ENCODE measurements at places on chromosomes 6 and 20.

DNA sequence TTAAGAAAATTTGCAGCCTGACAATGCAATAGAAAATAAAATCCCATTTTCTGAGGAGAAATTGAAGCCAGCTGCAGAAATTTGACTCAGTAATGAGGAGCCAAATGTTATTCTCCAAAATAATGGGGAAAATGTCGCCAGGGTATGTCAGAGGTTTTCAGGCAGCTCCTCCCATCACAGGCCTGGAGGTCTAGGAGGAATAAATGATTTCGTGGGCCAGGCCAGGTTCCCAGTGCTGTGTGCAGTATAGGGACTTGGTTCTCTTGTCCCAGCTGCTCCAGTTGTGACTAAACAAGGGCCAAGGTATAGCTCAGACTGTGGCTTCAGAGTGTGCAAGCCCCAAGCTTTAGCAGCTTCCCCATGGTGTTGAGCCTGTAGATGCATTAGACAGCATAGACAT, 1240.8 kb upstream of the ADGRB3 start:
- no peak for DNase-seq

- no peak for DNase-seq
These were observed 118.9 kb upstream of the CEP162 start for GRCh38 chr6:84346372-84346771.

DNA sequence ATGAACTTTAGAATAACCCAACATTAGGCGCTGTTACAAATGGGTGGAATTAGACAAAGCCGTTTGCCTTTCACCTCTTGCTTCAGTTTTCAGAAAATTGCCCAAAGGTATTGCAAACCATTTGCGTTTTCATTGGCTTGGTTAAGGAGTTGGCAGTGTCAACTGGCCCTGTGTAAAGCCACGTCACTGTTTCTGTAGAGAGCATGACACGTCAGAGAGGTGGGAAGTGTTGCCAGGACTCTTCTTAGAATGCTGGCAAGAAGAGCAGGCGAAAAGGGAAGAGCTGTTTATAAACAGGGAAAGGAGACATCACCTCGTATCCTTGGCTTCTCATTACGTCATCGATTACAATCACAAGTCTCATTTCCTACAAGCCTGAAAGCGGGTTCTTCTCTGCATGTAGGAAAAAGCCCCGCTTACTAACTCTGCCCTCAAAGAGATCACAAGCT, 4.2 kb upstream of the IRF4 start:
- DNase-seq = no peak

DNA sequence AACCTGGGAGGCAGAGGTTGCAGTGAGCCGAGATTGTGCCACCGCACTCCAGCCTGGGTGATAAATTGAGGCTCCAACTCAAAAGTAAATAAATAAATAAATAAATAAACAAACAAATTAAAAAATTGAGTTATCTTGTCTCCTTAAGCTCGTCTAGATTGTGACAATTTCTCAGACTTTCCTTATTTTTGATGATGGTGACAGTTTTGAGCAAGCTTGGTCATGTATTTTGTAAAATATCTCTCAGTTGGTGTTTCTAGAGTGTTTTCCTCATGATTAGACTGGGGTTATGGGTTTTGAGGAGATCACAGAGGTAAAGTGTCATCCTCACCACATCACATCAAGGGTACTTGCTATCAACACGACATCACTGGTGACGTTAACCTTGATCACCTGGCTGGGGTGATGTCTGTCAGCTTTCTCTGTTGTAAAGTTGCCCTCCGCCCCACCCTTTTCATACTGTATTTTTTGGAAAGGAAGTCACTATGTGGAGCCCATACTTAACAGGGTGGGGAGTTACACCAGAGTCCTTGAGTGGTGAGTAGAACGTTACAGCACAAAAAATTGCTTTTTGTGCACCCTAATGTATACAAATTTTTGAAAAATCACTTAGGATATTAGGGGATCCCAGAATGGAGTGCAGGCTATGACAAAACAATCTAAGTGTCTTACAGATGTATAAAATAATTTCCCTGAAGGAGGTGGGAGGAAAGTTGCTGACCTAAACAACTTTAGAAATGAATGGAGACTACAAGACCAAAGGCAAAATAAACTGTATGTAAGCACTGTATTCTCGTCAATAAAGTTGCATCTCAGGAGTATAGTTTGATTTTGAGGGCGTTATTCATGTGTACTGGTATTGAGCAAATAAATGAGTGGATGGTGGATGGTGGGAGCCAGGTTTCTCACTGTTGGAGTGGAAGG, 116.4 kb upstream of the SGK1 start:
- DNase-seq = no peak

DNA sequence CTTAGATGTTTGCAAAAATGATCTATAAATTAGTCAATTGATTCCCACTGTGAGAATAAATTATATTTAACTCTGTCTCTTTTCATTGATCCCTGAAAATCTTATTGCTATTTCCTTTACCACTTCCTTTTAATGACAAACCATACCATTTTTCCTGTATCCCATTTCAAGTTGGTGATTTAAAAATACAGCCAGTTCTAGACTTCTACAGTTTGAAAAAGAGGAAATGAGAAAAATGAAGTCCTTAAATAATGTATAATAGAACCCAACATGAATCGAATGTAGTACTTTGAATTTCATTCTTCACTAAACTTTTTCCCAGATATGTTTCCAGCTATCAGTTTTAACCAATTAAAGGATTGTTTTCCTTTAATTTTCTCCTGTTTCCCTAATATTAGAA, 29.5 kb upstream of the SDHAF4 start:
- no peak for DNase-seq

- no peak for DNase-seq
These were observed 15.3 kb upstream of the MMP9 start for GRCh38 chr20:45993197-45993951.

DNA sequence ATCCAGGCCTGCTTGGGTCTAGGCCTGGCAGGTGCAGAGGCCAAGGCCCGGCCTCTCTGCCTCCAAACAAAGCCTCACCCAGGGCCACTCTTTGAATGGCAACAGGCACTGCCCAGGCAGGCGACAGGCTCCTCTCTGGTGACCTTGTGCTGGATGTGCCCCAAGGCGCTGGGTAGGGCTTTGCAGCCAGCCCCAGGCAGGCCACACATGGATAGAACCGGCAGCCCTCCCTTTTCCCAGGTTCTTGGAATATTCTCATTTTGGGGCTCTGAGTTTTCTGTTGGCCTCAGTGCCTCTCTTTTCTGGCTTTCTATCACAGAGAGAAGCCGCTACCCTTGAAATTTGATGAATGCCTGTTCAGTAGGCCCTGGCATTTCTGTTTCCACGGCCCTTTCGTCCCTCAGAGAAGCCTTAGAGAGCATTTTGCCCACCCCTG, 18.9 kb downstream of the PKIG start:
- DNase-seq = peak; percentile 13

DNA sequence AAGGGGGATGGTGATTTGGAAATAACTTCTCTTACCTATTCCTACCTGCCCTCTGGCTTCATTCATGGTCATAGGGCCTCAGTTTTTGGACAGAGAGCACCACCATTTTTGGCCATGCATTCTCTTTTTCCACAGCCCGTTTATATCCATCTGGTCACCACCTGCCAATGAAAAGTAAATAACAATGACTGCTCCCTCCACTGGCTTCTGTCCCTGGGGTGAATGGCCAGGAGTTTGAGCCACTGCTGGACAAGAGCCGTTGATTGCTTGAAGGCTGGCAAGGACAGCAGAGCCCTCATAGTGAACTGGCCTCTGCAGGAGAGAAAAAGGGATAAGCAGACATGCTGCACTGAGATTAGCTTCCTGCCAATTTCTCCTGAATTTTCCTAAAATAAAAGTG, 261.8 kb downstream of the ADGB start:
- peak; percentile 5 for DNase-seq
